Activated CD4-positive, alpha-beta T cell treated with anti-CD3 and anti-CD28 coated beads for 24 hours (primary cell): ENCODE measurements at places on chromosomes 7 and 10.

DNA sequence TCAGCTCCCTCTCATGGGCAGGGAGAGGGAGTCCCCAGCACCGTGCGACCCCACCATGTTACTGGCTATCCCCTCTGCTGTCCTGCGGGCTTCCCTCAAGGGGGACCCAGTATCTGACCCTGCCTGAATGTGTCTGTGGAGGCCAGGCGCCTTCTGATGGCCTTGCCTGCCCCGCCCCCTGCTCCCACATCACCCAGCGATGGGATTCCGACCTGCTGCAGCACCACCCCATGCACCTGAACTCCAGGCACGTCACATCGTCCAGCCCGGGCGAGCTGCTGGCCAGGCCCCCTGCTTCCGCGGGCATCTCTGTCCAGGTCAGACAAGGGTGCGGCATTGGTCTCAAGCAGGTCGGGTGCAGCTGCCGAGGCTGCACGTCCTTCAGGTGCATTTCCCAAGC is 19.0 kb downstream of the LRRC27 start:
- no peak for DNase-seq

DNA sequence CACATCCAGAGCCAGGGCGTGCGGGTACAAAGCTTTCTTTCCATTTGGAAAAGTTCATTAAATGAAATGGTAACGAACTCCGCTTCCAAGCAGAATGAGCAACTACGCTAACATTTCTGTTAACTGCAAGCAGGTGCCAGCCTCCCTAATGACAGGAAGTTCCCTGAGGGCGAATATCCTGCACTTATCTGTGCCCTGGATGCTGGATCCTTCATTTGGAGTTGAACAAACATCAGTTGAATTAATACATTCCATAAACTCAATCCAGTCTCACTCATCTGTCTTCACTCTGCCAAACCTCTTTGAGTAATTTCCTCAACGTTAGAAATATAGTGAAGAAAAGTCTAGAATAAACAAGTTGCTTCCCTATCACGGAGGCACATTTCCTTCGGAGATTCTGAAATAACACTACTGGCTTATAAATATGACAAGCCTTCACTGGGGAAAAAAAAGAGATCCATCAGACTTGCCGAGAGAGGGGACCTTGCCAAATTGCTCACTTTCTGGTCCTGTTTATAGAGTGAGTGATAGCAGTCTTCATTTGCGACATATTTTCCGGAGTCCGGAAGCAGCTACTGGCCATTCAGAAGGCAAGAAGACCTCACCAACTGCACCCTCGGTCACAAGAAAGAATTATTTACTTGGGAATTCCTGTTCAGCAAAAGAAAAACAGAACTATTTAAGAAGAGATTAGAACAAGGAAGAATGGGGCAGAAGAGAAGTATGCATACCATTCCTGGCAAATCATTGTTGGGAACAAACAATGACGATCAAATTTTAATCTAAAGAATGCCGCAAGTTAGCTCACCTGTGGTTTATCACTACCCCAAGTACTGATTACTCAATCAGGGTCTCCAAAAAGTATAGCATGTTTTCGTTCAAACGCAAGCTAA is 196.4 kb downstream of the FAM107B start:
- no peak for DNase-seq

GRCh38 chr10:74640134-74640921 is 186.1 kb upstream of the KAT6B start:
- DNase-seq = no peak

- DNase-seq = no peak
Measured at GRCh38 chr10:101859530-101859929, 15.9 kb upstream of the KCNIP2 start.

DNA sequence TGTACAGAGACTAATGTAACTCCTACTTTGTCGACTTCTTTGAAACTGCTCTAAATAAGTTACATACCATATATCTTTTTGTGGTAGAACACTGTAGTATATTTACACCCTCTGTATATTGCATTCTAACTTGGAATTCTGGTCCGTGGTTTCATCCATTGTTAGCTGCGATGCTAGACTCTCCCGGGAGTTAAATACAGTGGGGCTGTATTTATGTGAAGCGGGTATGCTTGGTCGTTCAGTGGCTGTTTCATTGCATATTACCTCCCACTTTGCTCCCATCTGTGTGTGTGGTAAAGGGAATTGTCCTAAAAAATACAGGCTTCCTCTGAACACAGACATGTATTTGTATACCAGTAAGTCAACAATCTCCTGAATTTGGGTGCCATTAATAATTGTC is 231.1 kb downstream of the SLC25A13 start:
- no peak for DNase-seq

DNA sequence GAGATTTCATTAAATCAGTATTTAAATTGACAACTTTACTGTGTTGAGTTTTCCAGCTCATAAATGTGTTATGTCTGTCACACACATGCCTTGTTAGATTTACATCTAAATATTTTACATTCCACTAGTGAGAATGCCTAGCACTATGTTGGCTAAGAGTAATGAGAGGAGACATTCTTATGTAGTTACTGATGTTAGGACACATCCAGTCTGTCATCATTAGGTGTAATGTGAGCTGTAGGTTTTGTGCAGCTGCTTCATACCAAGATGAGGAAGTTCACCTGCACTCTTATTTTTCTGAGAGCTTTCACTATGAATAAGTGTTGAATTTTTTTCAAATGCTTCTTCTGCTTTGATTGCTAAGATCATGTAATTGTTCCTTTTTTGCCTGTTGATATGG is 218.0 kb upstream of the IGFBP3 start:
- DNase-seq = no peak

GRCh38 chr10:127826154-127826725 is 66.5 kb downstream of the CLRN3 start:
- DNase-seq = no peak

DNA sequence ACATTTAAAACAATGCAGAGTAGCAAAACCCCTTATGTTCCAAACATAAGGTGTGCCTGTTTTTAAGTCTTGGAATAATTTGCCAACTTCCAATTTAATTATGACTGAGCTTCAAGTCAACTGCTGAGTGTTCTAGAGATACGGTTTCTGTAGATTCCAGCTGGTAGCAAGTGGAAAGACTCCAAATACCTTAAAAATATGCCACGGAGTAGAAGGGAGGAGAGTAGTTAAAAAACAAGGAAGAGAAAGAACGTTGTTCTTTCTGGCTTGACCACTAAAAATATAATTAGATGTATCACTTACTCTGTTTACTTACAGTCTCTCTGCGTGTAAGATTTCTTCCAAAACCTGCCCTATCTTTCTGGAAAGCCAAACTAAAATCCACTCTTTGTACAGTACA is 24.5 kb upstream of the ABLIM1 start:
- DNase-seq = no peak

DNA sequence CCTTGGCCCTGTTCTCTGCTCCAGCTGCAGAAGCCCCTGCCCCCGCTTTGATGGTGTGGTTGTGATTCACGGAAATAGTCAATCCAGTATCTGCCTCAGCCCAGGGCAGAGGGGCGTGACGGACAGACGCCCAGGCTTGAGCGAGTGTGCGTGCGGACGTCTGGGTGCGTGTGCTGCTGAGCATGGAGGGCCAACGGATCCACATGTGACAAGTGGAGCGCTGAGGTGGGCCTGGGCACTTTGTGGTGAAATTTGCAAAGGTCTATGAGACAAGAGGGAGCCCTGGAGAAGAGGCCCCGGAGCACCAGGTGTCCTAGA is 94.4 kb downstream of the WDR37 start:
- DNase-seq = no peak

GRCh38 chr10:53537508-53537907 is 764.9 kb upstream of the MBL2 start:
- no peak for DNase-seq

DNA sequence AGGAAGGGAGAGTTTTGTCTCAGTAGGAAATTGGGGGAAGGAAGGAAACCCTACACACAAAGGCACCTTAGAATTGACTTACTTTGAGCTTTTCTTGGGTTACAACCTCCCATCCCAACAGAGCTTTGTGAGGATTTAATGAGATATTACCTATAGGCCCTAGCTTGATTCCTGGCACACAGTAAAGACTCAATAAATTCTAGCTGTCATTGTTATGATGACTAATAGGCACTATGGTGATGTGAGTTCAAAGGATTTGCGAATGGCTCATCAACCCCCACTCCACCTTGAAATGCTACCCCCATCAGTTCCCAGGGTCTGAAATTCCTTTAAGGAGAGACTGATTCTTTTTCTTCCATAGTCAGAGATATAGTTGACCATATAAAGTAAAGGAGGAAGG is 67.9 kb upstream of the SMNDC1 start:
- no peak for DNase-seq

GRCh38 chr7:136066304-136067143 is 89.4 kb upstream of the MTPN start:
- DNase-seq = no peak

- DNase-seq = no peak
Measured at GRCh38 chr7:20307119-20307518, 23.6 kb upstream of the ITGB8 start.

- no peak for DNase-seq
Measured at GRCh38 chr7:831596-832166, 595 bp upstream of the SUN1 start.

DNA sequence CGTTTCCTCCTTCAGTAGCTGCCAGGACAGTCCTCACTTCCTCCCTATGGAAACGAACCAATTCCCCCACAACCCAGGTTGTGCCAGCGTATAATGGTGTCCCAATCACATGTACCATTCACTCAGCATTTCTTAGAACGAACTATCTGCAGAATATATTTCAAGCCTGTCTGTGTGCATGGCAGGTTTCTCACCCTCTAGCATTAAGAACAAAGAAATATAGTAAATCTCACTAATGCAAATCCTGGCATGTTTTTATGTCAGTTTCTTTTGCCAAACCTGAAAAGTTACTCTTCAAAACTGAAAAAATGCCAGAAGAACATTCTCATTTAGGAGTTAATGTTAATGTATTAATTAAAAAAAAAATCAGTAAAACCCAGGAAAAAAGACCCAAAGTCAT is 405.9 kb upstream of the KLF6 start:
- no peak for DNase-seq

- DNase-seq = no peak
Measured at GRCh38 chr10:95542330-95542729, 18.8 kb downstream of the SORBS1 start.

- no peak for DNase-seq
Measured at GRCh38 chr10:43904844-43905243, 256.2 kb upstream of the ZNF32 start.

DNA sequence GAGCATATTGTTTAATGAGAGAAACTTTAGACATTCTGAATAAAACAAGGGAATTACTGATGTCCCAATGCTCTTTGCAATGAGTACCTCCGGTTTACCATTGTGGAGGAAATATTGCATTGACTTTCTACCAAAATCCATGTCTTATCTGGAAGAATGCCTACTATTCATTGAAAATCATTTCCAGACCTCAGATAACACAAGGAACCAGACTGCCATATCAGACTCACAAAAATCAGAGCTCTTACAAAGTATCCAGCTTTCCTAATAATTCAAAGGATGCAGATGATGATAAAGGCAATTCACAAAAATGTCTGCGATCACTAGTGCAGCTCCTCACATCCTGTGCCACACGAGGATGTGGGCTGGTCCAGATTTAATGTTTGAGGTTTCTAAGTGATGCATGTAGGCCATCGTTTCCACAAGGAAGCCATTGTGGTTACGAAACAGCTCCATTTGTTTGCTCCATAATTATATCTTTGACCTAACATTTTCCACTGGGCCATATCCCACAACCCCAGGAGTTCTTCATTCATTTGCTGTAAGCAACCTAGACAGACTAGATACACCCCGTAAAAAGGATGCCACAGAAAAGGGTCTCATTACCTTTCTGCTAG is 831.1 kb upstream of the C7orf33 start:
- no peak for DNase-seq

DNA sequence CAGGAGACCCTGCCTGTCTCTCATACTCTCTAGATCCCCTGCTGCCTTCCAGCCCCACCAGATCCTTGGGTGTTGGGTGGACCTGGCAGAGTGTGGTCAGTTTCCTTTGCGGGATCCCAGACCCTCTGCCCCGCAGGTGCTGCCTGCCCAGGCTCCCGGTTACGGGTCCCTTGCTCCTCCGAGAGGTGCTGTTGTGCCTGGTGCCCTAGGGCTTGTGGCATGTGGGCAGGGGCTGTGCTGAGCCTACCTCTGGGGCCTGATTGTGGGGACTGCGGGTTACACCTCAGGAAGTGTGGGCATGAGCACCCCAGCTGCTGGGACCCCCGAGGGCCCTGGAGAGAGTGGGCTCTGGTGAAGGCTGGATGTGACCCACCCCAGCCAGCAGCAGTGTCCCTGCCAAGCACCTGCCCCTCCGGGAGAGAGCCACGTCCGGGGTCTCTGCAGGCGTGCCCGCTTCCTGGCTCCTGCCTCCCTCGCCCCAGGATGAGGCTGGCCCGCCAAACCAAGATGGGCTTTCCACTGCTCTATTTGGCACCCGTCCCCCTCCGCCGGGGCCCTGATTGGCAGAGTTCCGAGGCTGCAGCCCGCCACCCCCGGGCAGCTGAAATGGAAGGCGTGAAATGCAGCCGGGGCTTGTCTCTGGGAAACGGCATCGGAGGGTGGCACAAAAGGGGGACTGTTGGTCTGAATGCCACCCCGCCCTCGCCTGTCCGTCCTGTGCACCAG is 17.0 kb downstream of the CLIP2 start:
- no peak for DNase-seq

GRCh38 chr7:35905555-35905954 is 104.7 kb downstream of the SEPTIN7 start:
- no peak for DNase-seq

DNA sequence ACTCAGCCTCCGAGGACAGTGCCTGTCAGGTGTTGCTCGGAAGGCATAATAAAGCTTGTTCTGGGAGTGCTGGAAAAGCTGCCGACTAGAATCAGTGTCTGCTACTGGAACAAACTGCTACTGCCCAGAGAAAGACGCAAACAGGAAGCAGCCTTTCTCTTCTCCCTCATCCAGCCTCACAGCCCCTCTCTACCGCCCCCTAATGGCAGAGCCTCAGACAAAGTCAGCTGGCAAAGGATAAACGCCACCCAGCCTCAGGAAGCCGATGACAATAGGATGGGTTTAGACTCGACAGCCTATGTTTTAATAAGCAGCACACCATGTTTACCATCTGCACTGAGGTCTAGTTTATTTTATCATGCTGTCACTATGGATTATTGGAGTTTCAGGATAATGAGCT is 169.5 kb upstream of the LYZL1 start:
- no peak for DNase-seq
